ENCODE measurements at places on chromosomes 12 and 14. TPM values are rescaled to one million over a fixed set of nuclear protein-coding genes. Genes with fewer than 3 reads are reported as not detected.
A peak's percentile ranks its signal among the peaks of the same experiment; 100 is the strongest.

- H3K4me3 ChIP-seq: no peak overlapping the region
- no peak for DNase-seq
- H3K27me3 ChIP-seq: no peaks in the 10 kb centered on the region
- no peak overlapping the region for H3K27ac ChIP-seq
- H3K36me3 ChIP-seq: no peaks in the 10 kb centered on the region
Measured at GRCh38 chr12:52059582-52060497, 8.6 kb downstream of the NR4A1 start.

DNA sequence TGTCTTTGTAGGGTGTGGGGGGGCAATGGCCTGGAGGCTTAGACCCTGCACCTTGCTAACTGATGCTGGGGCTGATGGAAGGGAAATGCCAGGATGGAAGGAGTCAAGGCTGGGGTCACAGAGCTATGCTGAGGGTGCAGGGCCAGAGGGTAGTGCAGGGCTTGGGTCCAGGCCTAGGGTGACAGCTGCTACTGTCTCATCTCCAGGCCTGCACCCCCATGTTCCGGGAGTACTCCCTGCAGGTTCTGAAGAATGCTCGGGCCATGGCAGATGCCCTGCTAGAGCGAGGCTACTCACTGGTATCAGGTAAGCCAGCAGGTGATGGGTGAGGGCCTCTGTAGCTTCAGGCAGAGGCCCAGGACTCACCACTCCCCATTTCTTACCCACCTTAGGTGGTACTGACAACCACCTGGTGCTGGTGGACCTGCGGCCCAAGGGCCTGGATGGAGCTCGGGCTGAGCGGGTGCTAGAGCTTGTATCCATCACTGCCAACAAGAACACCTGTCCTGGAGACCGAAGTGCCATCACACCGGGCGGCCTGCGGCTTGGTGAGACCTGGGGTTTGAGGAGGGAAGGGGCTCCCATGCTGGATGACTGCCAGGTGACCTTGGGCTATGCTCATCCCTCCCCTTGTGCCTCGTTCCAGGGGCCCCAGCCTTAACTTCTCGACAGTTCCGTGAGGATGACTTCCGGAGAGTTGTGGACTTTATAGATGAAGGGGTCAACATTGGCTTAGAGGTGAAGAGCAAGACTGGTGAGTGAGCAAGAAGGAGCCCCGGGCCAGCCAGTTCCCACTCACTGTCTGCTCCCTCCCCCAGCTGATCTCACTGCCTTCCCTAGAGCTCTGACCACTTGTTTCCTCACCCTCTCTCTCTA lies 4.1 kb downstream of the SHMT2 start:
- H3K4me1 ChIP-seq: peaks cover 39% of the 10 kb centered on the region
- H3K4me3 ChIP-seq: no peak overlapping the region
- DNase-seq: no peak
- peaks cover 12% of the 10 kb centered on the region for H3K36me3 ChIP-seq

- no peak overlapping the region for H3K27ac ChIP-seq
- DNase-seq: no peak
- H3K4me1 ChIP-seq: no peaks in the 10 kb centered on the region
- H3K27me3 ChIP-seq: no peaks in the 10 kb centered on the region
- no peaks in the 10 kb centered on the region for H3K36me3 ChIP-seq
- no peak overlapping the region for H3K4me3 ChIP-seq
Measured at GRCh38 chr12:54230555-54230954, 41.8 kb upstream of the SMUG1 start.

DNA sequence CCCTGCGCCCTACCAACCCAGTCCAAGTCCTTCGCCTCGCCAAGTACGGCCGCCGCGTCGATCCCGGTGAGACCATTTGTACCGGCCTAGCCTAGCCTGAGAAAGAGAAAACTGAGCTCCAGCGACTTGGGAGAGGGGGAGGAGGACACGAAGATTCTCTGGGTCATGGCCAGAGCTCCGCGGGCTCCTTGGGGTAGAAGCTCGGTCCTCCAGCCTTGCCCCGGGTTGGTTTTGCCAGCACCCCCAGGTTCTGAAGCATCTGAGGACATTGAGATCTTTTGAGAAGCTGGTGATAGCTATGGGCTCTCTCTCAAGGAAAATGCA lies 7.3 kb downstream of the LHX5 start:
- no peak overlapping the region for H3K4me3 ChIP-seq
- DNase-seq: no peak
- peaks cover 49% of the 10 kb centered on the region for H3K4me1 ChIP-seq
- no peaks in the 10 kb centered on the region for H3K36me3 ChIP-seq

GRCh38 chr12:31589598-31589903 lies 1.4 kb downstream of the DENND5B start:
- no peaks in the 10 kb centered on the region for H3K36me3 ChIP-seq
- no peak for DNase-seq
- peak overlapping the region; percentile 98 for H3K27ac ChIP-seq
- H3K4me1 ChIP-seq: peaks cover 32% of the 10 kb centered on the region
- H3K27me3 ChIP-seq: no peaks in the 10 kb centered on the region

DNA sequence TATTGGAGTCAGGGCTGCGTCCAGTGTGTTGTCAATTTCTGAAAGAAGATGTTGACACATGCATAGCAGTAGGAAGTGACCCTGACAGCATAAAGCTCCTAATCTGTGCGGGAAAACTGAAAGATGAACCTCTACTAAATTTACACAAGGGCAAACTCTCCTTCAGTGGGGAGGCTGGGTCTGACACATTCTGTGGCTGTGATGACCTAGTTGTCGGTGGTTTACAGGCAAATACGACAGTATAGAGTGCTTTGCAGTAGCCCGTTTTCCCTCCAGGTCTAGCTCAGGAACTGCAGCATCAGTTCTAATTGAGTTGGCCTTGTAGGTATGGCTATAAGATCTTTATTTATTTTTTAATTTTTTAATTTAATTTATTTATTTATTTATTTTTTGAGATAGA lies 14.8 kb upstream of the GABARAPL1 start:
- DNase-seq: no peak
- H3K27me3 ChIP-seq: no peaks in the 10 kb centered on the region
- H3K4me1 ChIP-seq: no peaks in the 10 kb centered on the region

DNA sequence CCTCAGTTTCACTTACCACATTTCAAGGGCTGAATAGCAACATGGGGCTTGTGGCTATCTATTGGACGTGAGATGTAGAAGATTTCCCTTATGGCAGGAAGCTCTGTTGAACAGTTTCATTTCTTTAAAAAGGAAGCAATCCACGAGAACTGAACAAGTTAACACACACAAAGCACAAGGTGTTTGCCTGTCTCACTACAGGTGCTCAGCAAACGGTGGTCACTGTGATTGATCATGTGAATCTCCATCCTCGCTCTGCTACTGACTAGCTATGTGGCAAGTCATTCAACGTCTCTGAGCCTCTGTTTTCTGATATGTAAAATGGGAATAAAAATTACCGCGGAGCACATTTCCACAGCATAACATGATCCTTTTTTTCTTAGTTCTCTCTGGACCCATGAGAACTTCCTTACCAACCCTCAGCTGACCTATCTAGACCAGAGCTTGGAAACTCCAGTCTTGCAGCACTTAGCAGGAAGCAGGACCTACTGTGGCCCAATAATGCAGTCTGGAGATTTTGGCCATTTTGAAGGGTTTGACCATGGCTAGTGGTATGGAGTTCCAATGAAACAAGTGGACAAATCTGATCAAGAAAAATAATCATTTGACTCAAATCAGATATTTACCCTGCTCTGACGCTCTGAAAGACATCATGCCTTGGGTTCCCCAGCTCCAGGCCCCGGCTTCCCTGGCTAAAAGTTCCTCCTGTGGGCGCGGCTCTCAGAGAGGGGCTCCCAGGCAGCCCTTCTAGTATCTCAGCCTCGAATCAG lies 278.8 kb downstream of the ZFP36L1 start:
- peaks cover 65% of the 10 kb centered on the region for H3K4me1 ChIP-seq
- H3K27ac ChIP-seq: no peak overlapping the region
- H3K36me3 ChIP-seq: no peaks in the 10 kb centered on the region
- H3K27me3 ChIP-seq: no peaks in the 10 kb centered on the region
- no peak for DNase-seq
- H3K4me3 ChIP-seq: no peak overlapping the region

DNA sequence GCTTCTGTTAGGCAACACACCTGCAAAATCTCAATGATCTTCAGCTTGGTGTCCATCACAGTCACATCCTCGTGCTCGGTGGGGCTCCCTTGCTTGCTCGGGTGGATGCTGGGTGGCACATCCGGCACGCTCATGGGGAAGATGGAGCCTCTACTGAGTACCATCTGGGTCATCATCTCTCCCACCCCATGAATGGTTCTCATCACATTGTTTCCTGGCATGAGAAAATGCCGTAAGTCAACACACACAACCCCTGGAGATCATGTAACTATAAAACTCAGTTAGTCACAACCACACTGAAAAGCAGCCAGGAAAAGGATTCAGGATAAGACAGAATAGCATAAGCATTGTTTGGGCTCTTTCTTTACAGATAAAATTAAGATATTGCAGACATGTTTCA lies 201.1 kb downstream of the ITPR2 start:
- no peak overlapping the region for H3K4me3 ChIP-seq
- H3K27me3 ChIP-seq: no peaks in the 10 kb centered on the region
- peaks cover 7% of the 10 kb centered on the region for H3K4me1 ChIP-seq
- no peak for DNase-seq
- peaks cover 5% of the 10 kb centered on the region for H3K36me3 ChIP-seq

GRCh38 chr12:1531654-1532374 lies 62.6 kb downstream of the FBXL14 start:
- no peak overlapping the region for H3K4me3 ChIP-seq
- H3K4me1 ChIP-seq: peaks cover 6% of the 10 kb centered on the region
- no peak overlapping the region for H3K27ac ChIP-seq
- no peaks in the 10 kb centered on the region for H3K27me3 ChIP-seq

DNA sequence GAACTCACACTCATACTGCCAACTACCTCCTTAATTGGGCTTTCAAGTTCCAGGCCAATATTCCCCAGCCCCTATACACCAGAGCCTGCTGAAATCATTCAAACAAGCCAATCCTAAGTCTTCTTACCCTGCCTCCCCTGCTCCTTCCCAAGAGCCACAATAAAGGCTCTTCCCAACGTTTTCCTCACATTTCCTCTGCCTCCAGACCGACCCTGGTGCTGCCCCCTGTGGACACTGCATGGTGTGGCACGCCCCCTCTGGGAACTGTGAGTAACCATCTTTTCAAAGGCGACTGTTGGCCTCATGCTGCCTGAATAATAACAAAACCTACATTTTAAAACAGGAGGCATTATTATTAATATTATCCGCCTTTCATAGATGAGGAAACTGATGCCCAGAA lies 111.6 kb upstream of the NOS1 start:
- H3K36me3 ChIP-seq: no peaks in the 10 kb centered on the region
- no peaks in the 10 kb centered on the region for H3K4me1 ChIP-seq
- no peaks in the 10 kb centered on the region for H3K27me3 ChIP-seq
- peak; percentile 20 for DNase-seq
- no peak overlapping the region for H3K4me3 ChIP-seq
- no peak overlapping the region for H3K27ac ChIP-seq

GRCh38 chr12:39886106-39886505 lies 219.8 kb downstream of the SLC2A13 start:
- no peak for DNase-seq
- H3K4me1 ChIP-seq: no peaks in the 10 kb centered on the region
- no peak overlapping the region for H3K27ac ChIP-seq
- no peak overlapping the region for H3K4me3 ChIP-seq

DNA sequence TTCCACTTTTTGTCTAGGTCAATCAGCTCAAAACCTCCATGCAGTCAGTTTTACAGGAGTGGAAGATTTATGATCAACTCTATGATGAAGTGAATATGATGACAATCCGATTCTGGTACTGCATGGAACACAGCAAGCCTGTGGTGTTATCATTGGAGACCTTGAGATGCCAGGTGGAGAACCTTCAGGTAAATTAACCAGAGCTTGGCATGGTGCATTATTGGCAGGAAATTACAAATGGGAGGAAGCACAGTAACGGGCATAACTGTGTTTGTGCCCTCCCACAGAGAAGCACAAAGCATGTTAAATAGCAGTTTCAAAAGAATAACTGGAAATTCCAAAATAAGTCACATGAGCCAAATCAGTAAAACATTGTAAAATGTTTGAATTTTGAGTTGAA lies 135.6 kb downstream of the ESR2 start:
- peaks cover 7% of the 10 kb centered on the region for H3K4me1 ChIP-seq
- no peak overlapping the region for H3K4me3 ChIP-seq
- H3K36me3 ChIP-seq: peaks cover 11% of the 10 kb centered on the region
- peak overlapping the region; percentile 29 for H3K27ac ChIP-seq
- no peak for DNase-seq

- no peak for DNase-seq
- H3K27me3 ChIP-seq: no peaks in the 10 kb centered on the region
- H3K4me1 ChIP-seq: peaks cover 16% of the 10 kb centered on the region
Measured at GRCh38 chr12:3247077-3247476, 169.9 kb downstream of the TSPAN9 start.

DNA sequence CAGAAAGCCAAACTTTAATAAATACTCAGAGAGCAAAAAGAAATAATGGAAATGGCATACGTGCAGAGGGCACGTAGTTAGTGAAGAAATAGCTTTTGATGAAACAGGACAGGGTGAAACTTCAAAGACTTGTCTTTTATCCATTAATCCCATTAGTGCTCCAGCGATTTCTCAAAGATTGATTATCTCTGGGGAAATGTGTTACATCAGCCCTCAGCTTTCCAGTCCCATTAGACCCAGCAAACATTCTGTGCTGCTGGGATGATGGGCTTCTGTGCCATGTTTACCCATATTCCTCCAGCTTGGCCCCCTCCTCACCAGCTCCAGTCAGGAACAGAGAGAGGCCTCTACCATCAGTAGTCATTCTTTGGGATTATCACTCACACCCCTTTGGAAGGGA lies 113.1 kb downstream of the CACNA1C start:
- no peak overlapping the region for H3K27ac ChIP-seq
- H3K4me1 ChIP-seq: no peaks in the 10 kb centered on the region
- no peak for DNase-seq
- H3K27me3 ChIP-seq: no peaks in the 10 kb centered on the region

LRFN5 gene
- total RNA-seq: 4.9 TPM

PLXNC1 gene
- total RNA-seq: 4.9 TPM

KRT86 gene
- 1.8 TPM for total RNA-seq

CLEC4D gene
- not detected for total RNA-seq

DYRK4 gene
- 13.2 TPM for total RNA-seq

ADAMTS20 gene
- total RNA-seq: not detected
